Activated CD4-positive, alpha-beta T cell treated with anti-CD3 and anti-CD28 coated beads, Interleukin-2, amount 50 U/mL, for 24 hours (primary cell): ENCODE measurements at places on chromosomes 6 and 20.

- no peak for DNase-seq
Measured at GRCh38 chr20:64229507-64230061, 26.0 kb upstream of the PCMTD2 start.

DNA sequence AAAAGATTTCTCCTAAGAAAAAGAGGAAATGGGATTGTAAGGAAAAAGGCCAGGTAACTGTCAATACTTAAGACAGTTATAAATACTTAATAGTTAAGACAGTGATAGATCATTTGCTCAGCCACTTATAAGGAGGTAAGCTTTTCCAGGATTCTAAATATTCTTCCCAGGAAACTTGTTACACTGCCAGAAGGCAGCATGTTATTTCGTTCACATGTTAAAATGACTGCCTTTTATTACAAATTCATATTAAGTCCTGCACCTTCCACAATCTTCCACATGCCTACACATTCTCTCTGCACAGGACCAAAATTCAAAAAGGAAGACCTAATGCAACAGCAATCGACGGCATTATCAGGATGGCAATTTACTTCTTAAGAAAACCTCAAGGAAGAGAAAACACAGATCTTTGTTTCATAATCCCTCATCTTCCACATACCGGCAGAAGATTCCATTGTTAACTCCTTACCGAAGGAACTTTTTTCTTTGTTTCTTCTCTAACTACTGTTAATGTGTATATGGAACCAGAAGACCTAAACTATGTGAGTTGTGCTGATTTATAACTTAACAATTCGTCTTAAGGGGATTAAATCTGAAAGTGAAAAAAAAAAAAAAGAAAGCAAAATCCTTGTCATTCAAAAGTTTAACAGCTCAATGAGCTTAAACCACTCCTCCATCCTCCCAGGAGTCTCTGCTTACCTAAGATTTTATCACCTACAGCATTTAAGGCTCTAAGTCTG is 799 bp downstream of the TAAR2 start:
- no peak for DNase-seq

- DNase-seq: no peak
Measured at GRCh38 chr20:44610313-44610962, 28.1 kb downstream of the PKIG start.

DNA sequence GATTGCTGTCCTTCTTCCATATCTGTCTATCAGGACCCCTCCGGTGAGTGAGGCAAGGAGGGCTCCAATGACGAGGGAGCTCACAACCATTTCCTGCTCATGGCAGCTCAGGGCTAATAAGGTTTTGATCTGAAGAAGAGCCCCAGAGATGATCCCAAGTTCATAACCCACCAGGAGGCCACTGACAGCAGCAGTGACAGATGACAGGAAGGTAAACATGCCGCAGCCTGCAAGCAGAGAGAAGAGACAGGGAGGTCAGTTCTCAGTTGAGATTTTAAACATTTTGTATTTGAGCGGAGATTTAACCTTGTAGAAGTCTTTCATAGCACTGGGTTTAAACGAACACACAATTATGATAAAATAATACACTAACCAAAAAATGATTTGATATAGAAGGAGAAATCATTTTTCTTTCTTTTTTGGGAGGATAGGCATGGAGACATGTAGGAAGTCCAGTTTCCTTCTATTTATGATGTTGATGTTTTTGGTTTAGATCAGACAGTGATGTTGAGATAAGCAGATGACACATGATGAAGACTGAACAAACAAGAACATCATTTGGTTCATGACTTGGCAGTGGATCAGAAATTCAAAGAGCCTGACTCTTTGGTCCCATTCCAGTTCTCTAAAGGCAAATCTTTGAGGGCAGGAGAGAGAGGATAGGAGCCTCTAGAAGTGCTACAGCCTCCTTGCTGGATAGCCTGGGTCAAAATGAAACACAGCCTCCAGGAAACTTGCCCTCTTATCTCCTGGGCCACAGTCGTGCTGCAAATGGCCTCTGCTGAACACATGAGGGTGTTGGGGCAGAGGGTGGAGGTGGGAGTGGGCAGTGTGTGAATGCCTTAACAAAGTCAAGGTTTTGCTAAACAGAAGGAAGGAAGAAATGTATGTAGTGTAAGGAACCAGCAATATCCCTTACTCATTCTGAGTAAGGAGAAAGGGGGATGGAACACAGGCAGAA is 22.6 kb downstream of the SLC2A12 start:
- DNase-seq: no peak

DNA sequence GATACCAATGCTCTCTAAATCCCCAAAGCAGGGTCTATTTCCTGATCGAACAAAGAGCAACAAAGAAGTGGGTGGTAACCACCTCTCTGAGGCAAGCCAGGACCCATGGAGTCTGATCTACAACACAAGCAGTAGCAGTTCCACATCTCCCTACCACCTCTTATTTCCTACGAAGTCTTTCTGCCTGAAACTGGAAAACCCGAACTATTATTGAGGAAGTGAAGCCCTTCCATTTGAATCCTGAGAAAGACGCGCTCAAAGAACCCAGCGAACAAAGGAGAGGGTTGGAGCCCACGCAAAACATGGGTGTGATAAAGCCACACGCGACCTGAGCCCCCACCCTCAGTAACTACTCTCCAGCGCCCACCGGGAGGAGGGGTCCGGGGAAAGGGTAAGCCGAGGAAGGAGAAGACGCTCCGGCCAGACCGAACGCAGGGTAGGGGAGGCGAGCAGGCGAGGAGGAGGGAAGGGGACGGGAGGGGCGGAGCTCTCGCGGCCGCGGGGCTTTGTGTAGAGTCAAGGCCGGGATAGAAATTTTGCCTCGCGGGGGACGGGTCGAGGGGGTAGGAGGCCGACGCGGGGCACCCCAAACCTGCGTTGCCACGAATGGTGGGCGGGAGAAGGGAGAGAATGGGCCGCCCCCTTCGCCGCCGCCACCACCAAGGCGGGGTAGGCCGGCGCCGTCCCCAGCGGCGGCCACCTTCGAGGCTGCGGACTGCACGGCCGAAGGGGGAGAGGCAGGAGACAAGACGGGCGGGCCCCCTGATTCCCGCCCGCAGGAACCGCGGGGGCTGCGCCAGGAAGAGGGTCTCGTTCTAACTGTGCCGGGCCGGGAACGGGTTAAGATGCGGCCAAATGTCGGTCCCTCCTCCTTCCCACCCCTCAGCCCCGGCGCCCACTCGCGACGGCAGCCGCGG is 802 bp downstream of the HDAC2 start:
- DNase-seq: peak; percentile 28

GRCh38 chr20:10177326-10177725 is 41.3 kb upstream of the SNAP25 start:
- DNase-seq: no peak
